ENCODE measurements at places on chromosomes 5 and 9.
A peak's percentile ranks its signal among the peaks of the same experiment; 100 is the strongest.

DNA sequence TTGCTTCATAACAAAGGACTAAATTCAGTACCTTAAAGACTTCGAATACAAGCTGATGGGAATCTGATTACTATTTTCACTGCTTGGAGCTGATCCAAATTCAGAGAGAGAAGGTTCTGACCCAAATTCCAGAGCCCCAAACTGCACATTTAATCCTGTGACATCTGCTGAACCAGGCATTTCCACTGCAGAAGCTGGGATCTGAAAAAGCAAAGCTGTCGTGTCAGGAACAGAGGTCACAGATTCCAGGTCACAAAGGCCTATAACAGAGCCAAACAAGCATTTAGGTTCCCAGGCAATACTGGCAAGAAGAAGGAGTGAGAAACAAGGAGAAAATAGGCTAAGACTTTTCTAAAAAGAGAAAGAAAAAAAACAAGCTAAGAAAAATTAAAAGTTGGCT lies 105.3 kb downstream of the UBAP2 start:
- no peak for DNase-seq

DNA sequence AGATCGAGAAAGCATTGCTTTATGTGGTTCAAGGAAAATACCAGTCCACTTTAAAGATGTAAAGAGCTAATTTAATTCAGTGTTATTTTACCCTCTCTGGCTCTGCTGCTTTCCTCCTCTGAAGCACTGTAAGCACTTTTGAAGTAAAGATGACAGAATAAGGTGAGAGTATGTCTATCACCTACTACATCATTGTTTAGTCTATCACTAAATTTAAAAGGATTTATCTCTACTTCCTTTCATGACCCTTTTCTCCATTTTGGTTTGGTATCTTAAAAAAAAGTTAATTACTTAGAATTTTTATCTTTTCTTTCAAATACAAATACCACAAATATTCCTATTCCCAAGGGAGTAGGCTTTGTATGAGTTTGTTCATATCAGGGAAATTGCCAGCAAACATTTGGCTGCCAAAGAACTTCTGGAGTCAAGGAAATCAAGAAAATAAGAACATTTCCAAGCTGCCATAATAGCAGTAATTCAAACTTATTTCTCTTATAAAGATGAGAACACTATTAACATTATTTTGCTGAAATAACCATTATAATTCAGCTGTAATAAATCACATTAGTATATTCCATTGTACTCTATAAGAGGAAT lies 77.8 kb downstream of the SLC38A9 start:
- no peak for DNase-seq

- peak; percentile 29 for DNase-seq
These were observed 379.4 kb downstream of the GADD45G start for GRCh38 chr9:89984214-89984613.

GRCh38 chr9:4105183-4105582 lies 194.7 kb downstream of the GLIS3 start:
- DNase-seq = no peak

DNA sequence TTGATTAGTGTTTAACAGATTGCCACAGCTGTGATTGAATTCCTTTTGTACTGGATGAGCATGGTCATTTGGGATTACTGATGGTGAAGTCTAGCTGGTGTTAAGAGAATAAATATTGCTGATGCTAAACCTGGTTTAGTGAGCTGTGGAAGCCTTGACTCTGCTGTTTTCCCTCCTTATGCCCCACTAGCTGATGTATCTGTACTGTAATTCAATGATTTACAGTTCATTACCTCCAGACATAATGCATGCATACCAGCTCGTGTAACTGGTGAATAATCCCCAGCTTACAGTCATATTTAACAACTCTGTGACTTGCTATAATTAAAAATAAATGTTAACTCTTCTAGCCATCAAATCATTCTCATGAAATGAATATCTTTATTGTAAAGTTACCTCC lies 1.7 kb upstream of the CMYA5 start:
- DNase-seq = no peak

DNA sequence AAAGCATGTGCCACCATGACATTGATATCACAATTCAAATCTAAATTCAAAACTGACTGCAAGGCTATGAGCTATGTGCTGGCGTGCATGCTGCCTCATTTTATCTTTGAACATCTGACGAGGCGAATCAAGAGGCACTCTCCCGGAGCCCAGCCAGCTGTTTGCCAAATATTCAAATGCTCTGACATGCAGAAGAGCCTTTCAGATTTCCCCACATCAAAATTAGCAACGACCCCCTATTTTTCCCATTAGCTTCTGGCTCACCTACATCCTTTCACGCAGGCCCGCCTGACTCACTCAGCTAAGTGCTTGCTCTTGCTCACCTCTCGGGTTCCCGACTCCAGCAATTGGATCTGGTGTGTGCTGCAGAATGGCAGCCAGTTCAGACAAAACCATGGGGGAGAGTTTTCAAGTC lies 159.0 kb downstream of the NR2F1-AS1 start:
- DNase-seq = no peak

DNA sequence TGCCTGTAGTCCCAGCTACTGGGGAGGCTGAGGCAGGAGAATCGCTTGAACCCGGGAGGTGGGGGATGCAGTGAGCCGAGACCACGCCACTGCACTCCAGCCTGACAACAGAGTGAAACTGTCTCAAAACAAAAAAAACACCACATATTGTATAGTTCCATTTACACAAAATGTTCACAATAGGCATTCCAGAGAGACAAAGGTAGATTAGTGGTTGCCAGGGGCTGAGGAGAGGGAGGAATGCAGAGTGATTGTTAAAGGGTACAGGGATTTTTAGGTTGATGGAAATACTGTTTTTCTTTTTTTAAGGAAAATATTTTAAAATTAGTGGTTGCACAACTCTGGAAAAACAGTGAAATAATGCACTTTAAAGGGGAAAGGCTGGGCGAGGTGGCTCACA lies 19.6 kb downstream of the ETF1 start:
- no peak for DNase-seq

DNA sequence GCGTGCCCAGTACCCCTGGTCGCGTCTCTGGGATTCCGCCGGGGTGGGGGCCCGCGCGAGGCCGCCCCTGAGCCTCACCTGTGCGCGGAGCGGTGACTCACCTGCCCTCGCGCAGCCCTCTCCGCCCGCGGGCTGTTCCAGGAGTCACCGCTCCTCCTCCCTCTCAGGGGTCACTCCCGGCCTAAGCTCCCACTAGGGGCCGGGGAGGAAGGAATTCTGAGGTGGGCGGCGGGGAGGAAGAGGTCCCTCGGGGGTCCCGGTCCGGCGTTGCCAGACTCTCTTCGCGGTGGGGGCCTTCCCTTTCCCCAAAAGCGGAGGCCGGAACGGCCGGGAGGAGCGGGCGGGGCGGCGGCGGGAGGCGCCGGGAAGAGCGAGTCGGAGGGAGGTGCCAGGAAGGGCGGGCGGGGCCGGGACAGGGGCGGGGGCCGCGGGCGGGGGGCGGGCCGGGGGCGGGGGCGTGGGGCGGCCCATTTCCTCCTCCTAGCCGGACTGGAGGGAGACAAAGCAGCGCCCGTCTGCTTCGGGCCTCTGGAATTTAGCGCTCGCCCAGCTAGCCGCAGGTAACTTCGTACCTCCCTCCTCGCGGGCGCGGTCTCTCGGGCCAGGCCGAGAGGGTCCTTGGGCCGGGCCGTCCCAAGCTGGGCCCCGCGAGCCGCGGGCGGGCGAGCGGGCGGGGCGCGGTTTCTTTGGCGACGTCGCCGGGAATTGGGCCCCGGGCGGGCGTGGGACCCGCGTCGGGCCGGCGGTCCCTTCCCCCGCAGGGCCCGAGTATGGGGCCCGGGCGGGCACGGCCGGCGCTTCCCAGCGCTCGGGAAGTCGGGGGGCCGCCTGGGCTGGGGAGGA lies at the start of gene CTNNA1:
TSS of gene CTNNA1 (plus strand) at position 475 of the 843 bp plus-strand sequence. CDS start 28,500 bp downstream, outside the sequence.
- DNase-seq = peak; percentile 94

DNA sequence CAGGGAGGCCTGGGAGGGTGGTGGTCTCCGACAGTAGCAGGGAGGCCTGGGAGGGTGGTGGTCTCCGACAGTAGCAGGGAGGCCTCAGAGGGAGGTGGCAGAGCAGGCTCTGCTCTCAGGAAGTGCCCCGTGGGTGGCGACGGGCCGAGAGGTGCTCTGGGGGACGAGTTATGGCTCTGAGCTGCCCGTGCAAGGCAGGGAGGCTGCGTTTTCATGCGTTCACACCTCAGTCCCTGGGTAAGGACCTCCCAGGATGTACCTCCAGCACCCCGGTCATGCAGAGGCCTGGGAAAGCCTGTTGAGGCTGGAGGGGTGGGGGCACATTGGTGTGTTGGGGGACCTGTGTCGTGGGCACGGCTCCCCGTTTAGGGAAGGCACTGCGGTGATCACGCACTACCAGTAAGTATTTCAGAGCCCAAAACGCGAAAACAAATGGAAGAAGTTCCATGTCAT lies 37.4 kb upstream of the CLPTM1L start:
- DNase-seq = no peak

DNA sequence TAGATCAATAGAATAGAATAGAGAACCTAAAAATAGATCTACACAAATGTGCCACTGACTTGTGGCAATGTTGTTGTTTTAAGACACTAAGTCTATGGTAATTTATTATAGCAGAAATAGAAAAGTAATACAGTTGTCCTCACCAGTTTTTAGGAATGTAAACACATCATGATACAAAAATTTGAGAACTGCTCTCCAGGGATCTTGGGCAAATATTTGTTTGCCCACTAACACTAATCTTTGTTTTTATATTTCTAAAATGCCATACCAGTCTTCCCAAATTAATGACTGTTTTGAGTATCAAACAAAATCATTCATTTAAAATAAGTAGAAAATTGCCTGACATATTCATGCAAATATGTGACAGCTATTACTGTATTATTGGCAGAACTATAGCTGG lies 297.6 kb downstream of the BRINP1 start:
- DNase-seq = no peak

- DNase-seq = no peak
These were observed at the start of gene GARNL3 for GRCh38 chr9:127264462-127265219. Gene GARNL3 (plus strand): TSS chr9:127264774. CDS start chr9:127264878, 104 bp downstream.

DNA sequence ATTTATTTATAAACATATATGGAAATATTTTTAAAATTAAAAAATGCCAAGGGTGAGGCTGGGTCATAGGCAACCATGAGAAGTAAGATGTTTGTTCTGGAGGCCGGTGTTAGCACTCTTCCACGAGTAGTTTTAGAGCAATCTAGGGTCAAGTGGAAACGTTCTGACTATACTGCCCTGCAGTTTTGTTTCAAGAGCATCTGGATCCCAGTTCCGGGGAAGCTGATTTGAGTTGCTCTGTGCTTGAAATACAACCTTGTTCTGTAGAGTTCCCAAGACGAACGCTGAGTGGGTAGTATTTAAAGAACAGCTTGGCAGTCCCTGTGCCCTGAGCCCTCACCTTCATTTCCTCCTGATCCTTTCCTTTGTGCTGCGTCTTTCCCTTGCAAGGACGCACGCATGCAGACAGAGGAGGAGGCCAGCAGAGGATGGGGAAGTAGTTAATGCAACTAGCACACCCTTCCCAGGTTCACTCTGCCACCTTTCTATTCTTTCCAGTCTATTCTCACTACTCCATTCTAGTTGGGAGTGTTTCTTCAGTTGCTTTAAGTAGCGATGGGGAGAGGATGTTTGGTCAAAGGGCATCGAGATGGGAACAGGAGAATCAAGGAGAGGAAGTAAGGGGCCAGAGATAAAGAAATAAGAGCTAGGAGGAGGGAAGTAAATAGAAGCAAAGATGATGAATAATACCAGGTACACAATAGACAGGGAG lies 68.3 kb upstream of the ZSWIM6 start:
- DNase-seq = no peak

- no peak for DNase-seq
These were observed 10.5 kb upstream of the SCAI start for GRCh38 chr9:125153712-125154367.

DNA sequence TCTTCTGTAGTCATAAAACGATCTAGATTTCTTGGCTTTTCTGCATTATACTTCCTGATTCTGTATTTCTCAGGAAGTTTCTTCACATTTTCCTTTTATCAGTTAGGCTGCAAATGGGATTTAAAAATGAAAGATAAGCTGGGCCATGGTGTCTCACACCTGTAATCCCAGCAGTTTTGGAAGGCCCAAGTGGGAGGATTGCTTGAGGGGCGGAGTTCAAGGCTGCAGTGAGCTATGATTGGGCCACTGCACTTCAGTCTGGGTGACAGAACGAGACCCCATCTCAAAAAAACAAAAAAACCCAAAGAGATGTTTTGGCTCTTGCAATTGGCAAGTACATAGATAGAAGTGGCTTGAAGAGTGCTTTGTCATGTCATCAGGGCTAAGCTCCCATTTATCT lies 26.2 kb upstream of the APC start:
- no peak for DNase-seq

- no peak for DNase-seq
These were observed 3.7 kb downstream of the IPPK start for GRCh38 chr9:92666236-92666635.

- DNase-seq = no peak
These were observed 27.8 kb upstream of the SLC44A1 start for GRCh38 chr9:105216440-105217178.

GRCh38 chr5:150001660-150002486 lies 1.3 kb downstream of the HMGXB3 start:
- DNase-seq = peak; percentile 80

DNA sequence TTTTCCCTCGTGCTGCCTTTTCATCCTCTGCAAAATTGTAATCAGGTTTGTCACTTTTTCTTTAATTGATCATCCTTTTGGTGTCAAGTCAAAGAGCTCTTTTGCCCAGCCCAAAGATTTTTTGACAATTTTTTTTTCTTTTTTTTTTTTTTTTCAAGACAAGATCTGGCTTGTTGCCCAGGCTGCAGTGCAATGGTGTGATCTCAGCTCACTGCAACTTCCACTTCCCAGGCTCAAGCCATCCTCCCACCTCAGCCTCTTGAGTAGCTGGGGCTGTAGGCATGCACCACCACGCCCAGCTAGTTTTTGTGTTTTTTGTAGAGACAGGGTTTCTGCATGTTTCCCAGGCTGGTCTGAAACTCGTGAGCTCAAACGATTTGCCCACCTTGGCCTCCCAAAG lies 36.7 kb downstream of the CDK7 start:
- DNase-seq = no peak

GRCh38 chr5:149006426-149006825 lies 56.4 kb downstream of the SH3TC2 start:
- no peak for DNase-seq

DNA sequence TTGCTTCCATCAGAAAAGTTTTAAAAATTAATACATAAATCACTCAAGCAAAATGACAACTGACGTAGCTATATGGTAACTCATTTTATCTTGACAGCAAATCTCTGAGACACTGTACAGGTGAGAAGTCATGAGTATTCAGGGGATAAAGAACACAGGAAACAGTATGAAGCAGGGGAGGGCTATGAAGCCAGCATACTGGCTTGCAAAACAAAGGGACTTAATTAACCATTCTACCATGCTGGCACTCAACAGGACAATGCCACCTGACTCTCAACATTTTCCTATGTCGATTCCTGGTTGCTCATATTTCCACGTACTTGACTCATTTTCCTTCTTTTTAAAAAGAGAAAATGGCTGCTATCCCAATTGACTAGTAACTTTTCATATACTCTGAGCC lies 151.4 kb upstream of the RETREG1 start:
- DNase-seq = no peak

GRCh38 chr5:156883316-156883875 lies 33.3 kb downstream of the PPP1R2B start:
- no peak for DNase-seq

DNA sequence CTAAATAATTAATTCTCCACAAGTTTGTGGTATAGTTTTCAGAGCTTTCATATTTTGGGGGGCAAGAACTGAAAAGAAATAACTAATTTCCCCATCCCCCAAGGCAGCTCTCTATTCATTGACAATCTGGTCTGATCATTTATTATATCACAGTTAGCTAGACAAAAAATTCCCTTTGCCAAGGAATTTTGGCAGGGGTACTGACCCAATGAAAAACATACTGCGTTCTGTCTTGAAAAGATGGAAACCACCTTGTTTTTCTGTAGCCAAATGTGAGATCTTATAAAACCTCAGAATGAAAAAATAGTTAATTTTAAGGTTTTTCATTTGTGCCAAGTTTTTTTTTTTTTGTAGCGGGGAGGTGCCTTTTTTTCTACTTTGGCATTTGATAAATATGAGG lies 1008.9 kb downstream of the EFNA5 start:
- no peak for DNase-seq
